ENCODE measurements at places on chromosomes 7 and 10.

DNA sequence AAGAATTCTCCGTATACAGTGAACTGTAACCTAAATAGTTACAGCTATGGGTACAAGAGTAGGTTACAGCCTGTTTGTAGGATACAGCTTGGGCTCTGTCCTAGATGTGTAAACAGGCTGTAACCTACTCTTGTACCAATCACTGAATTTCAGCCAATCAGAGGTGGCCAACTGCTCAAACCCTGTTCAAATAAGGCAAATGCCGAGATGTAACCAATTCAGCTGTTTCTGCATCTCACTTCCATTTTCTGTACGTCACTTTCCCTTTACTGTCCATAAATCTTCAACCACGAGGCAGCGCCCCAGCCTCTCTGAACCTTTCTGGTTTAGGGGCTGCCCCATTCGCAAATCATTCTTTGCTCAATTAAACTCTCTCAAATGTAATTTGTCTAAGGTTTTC, 8.3 kb upstream of the MMP21 start:
- no peak for DNase-seq

DNA sequence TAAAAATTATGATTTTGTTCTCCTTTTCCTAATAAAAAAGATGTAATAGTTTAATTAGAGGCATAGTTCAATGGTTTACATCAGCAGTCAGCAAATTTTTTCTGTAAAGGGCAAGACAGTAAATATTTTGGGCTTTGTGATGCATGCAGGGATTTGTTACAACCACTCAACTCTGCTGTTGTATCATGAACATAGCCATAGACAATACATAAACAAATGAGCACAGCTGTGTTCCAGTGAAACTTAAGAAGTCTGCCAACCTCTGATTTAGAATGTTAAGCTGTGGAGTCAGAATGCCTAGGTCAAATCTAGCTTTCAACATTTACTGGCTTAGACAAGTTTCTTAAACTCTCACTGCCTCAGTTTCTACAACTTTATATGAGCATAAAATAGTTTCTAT, 31.6 kb downstream of the ASZ1 start:
- no peak for DNase-seq

DNA sequence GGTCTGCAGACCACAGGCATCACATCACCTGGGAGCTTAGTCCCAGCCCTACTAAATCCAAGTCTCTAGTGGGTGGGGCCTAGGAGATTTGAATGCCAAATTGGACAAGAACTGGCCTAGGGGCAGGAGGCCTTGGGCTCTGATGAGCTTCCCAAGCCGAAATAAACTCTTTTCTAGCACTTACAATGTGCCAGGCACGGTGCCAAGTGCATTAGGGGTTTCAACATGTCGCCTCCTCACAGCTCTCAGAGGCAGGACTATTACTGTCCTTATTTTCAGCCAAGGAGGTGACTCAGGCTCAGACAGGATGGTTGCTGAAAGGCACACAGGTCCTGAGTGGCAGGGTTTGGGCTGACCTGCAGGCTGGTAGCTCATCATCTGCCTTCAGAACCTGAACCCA, 9.2 kb upstream of the CPA1 start:
- DNase-seq = no peak

DNA sequence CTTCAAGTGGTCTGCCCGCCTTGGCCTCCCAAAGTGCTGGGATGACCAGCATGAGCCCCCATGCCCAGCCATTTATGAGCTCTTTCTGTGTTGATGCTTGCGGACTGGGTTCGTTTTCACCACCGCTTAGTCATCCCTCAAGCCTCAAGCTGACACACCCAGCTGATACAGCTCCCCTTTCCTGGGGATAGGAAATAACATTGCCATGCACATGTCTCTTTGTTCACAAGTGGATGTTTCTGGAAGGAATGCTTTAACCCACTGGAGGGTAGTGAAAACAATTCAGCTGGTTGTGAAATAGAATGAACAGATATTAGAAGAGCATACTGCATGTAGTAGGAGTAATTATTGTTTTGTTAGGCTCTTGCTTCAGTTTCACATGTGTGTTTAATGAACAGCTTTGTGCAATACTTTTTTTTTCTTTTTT, 8.5 kb upstream of the METTL27 start:
- no peak for DNase-seq

DNA sequence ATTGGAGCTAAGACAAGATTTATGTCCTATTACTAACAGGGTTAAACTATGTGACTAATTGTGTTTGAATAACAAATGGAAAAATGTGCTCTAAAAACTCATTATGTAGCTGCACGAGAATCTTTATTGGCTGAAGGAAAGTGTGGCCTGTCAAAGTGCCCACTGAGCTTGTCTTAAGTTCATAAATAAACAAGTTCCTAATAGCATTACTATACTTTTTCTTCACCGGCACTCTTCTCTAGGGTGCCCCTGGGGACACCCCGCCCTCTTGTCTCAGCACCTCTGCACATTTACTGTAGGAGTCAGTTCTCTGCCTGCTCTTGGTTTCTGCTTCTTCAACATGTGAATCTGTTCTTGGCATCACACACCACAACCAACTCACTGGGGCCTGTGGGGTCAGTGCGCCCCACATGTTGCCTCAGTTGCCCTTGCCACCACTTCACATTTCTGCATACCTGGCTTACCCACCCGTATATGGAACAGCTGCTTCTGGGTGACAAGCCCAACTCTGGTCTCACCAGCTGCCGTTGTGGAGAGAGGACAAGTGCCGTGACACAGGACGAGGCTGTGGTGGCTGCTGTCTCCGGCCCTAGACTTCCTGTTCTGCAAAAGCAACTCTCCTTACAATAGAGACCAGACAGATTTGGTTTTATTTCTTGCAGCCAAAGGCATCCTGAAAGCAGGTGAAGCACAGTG, 96.3 kb upstream of the DDC start:
- DNase-seq = no peak

DNA sequence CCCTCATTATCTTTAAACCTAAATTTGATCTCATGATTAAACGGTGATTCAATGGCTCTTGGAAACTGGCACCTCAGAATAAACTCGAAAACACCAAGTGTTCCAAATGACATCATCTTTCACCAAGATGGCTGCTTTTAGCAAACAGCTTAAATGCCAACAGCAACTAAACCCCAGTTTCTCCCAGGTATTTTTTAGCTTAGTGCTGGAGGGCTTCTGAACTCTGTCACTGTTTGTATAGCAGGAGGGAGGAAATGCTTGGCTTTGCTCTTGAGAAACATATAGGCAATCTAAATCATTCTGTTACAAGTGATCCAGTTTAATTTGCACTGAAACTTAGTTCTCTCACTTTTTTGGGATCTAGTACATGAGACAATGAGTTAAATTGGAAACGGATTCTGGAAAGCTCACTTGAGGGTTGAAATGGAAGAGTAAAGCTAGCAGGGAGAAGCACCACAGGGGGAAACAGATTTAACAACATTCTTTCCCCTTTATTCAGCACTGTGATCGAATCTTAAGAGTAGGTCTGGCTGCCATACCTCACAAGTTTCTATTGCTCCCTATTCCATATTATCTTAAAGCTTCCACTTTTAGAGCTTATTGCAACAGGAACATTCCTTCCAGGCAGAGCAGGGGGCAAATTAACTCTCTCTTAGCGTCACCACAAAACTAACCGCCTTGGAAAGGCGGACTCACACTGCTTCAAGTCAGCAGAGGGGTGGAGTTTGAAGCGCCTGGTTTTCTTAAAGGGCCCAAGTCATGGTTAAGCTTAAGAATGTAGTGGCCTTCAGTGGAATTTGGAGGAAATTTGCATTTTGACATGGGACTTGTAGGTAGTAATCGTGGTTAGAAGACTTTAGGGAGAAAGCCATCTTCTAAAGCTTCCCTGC, 1.8 kb upstream of the CCDC6 start:
- no peak for DNase-seq

DNA sequence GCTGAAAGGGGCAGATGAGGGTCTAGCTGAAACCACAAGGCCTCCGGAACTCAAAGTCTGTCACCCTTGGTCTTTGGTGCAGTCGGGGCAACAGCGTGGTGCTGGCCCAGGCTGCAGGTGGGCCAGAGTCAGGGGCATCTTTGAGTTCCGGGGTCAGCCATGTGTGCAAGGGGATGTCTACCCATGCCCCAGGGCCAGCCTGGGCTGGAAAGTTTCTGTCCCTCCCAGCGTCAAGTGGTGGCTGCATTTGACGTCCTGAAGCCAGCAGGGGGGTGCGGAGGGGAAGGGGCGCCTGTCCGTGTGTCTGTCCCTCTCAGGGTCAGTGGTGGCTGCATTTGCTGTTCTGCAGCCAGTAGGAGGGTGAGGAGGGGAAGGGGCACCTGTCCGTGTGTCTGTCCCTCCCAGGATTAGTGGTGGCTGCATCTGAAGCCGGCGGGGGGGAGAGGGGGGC, 638 bp downstream of the BRAT1 start:
- no peak for DNase-seq

GRCh38 chr7:32256811-32257210, 186.6 kb upstream of the PDE1C start:
- DNase-seq = no peak

DNA sequence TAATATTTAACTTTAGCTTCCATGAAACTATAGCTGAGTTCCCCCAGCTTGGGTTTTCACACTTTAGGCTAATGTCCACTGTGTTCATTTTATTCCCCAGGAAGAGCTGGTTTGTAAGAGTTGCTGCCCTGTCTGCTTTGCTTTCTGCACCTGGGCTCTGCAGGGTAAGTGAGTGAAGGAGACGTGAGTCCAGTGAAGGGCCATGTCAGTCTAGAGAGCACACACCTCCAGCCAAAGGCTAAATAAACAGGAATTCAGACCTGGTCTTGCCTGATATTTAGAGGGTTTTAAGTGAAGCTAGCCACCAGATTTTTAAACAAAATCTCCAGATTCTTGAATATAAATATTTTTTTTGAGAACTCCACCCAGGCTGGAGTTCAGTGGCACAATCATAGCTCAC, 24.5 kb upstream of the FZD1 start:
- no peak for DNase-seq

DNA sequence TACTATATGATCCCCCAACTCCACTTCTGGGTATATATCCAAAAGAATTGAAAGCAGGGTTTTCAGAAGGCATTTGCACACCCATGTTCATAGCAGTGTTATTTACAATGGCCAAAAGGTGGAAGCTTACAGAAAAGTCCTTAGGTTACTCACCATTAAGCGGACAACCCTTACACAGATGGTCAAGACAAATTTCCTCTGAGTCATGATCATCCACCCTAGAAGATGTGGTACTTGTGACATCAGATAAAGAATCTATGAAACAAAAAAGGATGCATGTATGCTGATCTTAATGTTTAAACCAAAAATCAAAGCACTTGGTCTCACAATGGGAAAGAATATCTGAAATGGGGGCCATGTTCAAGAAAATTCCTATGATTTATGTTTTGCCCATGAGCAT, 31.1 kb downstream of the ZC3HAV1 start:
- no peak for DNase-seq

GRCh38 chr7:27361522-27361921, 118.9 kb downstream of the EVX1 start:
- DNase-seq = no peak

DNA sequence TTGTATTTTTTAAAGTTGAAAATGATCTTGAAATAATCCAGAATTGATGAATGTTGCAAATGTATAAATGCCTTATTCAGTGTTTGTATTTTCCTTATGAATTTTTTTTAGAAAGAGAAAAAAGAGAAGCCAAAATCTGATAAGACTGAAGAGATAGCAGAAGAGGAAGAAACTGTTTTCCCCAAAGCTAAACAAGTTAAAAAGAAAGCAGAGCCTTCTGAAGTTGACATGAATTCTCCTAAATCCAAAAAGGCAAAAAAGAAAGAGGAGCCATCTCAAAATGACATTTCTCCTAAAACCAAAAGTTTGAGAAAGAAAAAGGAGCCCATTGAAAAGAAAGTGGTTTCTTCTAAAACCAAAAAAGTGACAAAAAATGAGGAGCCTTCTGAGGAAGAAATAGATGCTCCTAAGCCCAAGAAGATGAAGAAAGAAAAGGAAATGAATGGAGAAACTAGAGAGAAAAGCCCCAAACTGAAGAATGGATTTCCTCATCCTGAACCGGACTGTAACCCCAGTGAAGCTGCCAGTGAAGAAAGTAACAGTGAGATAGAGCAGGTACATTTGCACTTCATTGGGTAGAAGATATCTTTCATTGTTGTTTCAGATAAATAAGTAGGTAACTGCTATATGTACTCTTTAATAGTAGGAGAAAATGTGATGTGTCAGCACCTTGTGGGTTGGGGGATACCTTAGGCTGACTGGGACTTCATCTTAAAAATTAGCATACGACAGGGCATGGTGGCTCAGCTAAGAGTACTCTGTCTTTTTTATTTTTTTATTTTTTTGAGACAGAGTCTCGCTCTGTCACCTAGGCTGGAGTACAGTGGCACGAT, 3.9 kb downstream of the DDX21 start:
- no peak for DNase-seq

DNA sequence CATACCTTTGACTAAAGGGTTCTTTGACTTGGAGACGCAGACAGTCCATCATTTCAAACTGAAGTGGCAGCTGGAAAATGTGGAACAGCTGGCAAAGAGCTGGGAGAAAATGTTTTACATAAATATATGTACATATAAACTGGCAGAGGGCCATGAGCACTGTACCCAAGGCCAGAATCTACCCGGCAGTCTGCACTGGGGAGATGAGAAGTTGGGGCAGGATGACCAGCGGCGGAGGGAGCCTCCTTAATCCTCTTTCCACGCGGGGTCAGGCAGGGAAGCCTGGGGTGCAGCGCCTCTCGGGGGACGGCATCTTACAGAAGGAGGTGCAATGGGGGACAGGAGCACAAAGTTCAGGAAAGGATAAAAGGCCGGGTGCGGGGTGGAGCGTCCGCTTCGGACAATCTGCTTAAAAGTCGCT, 1.3 kb downstream of the GLI3 start:
- DNase-seq = no peak

GRCh38 chr7:66679633-66680244, 51.1 kb downstream of the KCTD7 start:
- no peak for DNase-seq

DNA sequence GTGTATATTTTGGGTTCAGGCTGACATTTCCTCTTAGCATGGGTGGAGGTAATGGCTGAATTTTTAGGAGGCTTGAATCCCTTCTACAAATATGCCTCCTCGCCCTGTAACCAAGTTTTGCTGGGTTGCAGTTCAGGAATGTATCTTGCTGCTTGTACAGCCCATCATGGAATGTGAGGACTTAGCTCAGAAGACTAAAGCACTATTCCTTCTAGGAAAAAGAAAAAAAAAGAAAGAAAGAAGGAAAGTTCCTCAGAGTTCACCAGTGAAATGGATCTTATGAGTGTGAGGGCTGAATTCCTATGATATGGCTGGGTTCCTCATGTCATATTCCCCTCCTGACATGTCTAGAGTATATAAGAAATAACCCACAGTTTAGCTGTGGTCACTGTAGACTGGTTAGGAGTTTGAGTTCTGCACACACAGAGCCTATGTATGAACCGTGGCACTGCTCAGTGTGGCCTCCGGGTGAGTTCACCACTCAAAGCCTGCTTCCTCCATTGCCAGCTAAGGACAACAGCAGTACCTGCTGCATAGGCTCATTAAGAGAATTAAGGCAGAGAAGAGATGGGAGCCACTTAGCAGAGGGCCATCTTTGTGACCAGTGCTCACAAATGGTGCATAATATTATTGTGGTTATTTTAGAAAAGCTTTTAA, 114.0 kb downstream of the TACC2 start:
- no peak for DNase-seq

- no peak for DNase-seq
These were observed 6.9 kb downstream of the KLF6 start for GRCh38 chr10:3777981-3778691.

GRCh38 chr7:23445326-23445725, 25.0 kb downstream of the IGF2BP3 start:
- no peak for DNase-seq

All from T-helper 9 cell (primary cell).